ENCODE measurements at places on chromosomes 1 and 21.

DNA sequence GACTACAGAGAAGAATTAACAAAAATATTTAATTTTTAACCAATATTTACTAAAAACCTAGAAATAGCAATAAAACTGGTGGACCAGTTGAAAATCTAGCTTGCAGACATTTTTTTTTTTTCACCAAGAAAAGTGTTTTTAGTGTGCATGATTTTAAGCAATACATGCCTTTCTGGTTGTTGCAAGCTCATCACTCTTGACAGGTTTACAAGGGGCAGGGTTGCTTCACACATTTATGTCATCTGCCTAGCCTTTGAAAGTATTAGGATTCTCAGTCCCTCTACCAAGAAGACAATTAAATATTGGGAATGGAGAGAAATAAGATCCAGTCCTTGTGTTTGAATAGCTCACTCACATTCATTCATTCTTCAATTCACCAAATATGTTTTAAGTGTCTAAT is 53.8 kb upstream of the LYPLAL1 start:
- DNase-seq: no peak

DNA sequence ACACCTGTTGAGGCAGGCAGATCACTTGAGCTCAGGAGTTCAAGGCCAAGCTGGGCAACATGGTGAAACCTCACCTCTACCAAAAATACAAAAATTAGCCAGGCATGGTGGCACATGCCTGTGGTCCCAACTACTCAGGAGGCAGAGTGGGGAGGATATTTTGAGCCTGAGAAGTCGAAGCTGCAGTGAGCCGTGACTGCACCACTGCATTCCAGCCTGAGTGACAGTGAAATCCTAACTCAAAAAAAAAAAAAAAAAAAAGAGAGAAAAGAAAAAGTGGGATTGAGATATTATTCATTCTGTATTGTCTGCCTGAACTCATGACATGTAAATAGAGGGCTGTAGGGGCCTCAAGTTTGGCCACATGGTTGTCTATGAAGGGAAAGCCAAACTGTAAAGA is 37.3 kb downstream of the WNT2B start:
- no peak for DNase-seq

DNA sequence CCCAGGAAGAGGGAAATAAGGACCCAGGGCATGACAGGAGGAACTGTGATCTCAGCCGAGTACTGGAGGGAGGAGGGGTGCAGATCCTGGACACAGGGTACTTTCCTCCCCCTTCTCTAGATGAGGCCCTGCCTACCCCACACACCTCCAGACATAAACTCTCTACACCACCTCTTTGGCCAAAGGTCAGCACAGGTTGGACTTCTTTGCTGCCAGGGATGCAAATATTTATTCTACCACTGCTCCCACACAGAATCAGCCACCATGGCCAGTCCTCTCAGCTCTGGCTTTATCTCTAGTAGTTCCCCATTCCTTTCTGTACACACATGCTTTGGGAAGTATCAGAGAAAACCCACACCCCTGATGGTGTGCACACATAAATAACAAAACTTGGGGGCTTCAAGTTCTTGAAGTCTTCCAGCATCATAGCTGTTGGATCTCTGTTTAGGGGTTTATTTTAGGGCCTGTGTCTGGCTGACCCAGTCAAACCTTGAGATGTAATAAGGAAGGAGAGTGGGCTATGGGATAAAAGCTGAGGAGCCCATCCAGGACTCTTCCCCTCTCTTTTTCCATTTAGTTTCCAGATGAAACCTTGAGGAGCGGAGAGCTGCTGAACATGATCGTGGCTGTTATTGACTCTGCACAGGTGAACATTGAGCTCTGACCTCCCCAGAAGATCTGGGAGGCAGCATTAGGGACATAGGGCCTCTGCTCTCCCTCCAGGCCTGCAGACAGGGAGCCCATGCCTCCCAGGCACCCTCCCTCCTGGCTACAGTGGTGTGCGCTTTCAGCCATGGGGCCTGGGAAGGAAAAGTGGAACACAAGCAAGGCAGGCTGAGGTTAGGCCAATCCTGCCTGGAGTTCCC is 6.7 kb upstream of the SLC27A3 start:
- DNase-seq: no peak

DNA sequence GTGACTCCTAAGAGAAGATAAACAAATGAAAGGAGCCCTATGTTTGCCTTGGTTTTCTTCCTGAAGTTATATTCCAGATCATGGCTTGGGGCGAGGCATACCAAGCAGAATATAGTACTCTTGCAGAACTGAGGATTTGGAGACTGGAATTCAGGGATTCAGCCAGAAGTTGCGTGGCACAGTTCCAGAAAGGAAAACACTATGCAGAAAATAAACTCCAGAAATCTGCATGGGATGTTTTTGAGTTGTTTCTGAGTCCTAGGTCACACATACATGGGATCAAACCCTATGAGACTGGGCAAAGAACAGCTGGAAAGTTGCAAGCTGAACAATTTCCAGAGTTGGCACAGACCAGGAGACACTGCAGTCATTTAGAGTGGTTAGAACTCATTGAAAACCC is 42.9 kb upstream of the IFFO2 start:
- DNase-seq: no peak

DNA sequence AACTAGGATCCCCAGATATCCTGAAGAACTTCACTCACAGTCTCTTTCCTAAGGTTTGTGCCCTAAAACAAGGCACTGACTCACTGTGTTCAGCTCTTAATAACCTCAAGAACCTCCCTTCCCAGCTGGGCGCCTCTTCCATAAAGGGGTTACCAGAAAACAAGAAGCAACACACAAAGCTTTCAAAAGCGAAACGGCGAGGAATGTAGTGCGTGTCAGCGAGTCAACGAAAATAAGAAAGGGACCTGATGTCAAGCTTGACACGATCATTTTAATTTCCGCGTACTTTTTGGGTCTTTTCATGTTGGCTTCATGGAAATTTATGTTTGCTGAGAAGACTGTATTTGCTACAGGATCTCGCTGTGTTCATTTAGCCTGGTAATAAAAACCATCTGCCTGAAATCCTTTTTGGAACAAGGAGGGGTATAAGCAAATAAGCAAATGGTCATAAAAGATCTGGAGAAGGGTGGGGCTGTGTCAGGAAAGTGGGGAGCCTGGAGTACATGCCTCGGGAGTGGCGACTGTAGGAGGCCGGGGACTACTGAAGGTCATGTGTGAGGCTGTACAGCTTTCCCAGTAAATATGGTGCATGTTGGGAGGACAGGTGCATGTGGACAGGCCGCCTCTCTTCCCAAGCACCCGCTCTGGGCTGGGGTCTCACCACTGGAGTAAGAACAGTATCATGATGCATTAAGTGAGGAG is 11.4 kb upstream of the CLDN14 start:
- DNase-seq: no peak

GRCh38 chr1:16615253-16616252 is 2.2 kb upstream of the NBPF1 start:
- no peak for DNase-seq

DNA sequence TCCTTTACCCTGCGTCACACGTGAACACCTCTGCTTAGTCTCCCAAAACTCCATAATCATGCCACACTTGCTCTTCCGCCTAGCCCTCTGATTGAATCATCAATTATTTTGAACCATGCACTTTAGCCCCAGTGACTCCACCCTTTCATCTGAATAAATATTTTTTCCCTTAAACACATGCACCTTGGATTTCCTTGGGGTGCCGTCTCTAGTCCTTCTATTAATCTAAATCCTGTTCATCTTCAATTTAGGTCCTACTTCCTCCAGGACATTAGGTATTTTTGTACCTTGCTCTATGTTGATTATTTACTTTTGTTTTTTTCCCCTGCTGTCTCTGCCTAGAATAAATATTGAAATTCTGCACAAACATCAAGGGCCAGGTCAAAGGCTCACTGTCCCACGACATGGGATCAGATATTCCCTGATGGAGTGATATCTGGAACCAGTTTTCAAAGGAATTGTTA is 9.8 kb upstream of the CYP2J2 start:
- no peak for DNase-seq

DNA sequence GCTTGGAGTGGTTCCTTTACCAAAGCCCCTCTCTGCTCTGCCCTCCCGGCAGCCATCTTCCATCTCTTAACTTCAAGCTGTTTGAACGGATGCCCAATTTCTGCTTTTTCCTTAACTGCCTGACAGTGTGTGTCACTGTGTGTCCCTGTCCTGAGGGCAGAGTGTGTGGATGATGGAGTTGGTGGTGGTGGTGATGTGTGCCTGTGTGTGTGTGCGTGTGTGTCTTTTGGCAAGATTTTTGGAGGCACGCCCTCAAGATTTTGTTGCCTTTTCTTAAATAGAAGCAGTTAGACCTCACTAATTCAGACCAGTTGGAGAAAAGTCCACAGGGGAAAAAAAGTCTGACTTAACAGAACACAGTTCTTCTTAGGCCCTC is 30.3 kb downstream of the SERTAD4 start:
- no peak for DNase-seq

- DNase-seq: no peak
Observed at GRCh38 chr1:9280015-9280860, 12.5 kb upstream of the SPSB1 start.

GRCh38 chr1:212669102-212669501 is 30.5 kb downstream of the BATF3 start:
- no peak for DNase-seq

- no peak for DNase-seq
Observed at GRCh38 chr1:153597206-153597605, 15.7 kb downstream of the S100A16 start.

- DNase-seq: no peak
Observed at GRCh38 chr1:66637146-66637545, 103.2 kb downstream of the SGIP1 start.

- no peak for DNase-seq
Observed at GRCh38 chr1:202880062-202880461, 8.9 kb downstream of the RABIF start.

DNA sequence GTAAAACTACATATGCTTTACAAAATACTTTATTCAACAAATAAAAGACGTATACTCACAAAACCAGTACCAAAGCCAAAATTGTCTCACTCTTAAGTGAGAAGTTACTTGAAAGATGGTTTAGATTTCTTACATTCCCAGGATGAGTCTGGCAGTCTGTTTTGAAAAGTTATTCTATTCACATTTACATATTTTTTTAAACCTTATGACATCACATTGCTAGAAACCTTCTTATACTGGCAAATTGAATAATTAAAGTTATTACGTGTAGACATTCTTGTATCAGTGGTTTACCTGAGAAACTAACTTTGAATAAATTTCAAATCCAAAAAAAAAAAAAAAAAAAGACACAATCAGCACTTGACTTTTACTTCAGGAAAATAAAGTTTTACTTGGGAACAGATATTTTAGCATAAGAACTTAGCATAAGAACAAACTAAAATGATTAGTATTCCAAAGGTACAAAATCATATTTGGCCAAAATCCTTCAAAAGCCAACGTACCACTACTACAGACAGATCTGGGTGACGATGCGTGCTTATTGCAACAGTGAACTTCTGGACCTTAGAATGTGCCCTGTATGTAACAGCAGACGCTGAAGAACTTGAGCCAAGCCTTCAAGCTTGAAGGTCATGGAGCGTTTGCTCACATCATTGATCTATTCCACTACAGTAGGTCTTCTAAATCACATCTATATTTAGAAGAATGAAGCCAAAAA is 2.5 kb downstream of the CDC42BPA start:
- no peak for DNase-seq

DNA sequence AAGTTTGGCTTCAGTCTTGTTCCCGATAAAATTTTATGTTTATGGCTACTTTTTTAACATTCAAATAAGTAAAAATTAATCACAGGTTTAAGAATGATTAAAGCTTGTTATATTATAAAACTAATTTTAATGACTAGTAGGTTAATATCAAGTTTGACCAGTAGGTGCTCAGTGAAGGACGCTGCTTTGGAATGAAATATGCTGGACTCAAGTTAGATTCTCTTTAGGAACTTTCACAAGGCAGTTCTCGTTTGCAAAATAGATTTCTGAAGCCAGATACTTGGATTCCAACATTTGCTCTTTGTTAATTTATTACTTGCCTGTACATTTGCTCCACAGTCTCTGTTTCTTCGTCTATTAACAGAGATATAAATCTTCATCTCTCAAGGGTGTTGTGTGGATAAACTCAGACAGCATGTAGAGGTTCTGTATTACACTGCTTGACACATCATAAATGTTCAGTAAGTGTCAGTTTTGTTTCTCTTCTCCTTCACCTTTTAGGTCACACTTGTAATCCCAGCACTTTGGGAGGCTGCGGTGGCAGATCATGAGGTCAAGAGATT is 432.8 kb upstream of the CHRM3 start:
- DNase-seq: no peak

DNA sequence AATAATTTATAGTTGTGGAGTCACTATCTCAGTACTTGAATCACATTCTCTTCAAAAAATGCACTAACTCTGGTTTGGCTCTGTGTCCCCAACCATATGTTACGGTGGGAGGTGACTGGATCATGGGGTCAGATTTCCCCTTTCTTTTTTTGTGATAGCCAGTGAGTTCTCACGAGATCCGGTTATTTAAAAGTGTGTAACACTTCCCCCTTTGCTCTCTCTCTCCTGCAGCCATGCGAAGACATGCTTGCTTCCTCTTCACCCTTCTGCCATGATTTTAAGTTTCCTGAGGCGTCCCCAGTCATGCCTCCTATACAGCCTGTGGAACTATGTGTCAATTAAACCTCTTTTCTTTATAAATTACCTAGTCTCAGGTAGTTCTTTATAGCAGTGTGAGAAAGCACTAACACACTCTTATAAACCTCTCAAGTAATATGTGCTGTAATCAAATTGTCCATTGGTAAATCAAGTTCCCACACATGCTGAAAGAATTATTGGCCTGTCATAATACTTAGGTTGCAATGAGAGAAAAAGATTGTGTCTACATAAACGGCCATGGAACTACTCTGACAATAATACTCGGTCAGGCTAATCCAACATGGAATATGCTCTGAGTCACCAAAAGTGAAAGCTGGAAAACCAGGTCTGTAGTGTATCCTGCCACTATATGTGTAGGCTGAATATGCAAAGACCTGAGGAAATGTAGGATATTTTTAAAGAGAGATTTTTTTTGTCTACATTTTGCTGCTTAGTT is 107.5 kb downstream of the SLC44A5 start:
- DNase-seq: no peak

DNA sequence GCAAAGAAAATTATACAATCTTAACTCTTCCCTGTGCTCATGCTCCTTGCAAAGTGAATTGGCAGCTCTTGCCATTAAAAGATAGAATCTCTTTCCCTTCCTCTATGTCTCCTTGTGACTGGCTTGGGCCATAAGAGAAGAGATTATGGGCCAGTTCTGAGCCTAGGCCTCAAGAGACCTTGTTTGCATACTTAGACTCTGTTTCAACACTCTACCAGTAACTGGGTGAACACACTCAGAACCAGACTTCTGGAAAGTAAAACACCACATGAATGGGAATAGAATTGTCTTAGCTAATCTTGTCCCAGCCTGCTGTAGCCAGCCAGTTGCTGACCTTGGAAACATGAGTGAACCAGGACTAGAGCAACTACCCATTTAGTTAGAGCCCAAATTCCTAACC is 15.3 kb upstream of the OR6K3 start:
- no peak for DNase-seq

Measured in neural crest cell (in vitro differentiated cells).